ENCODE measurements at places on chromosomes 11 and 22.

DNA sequence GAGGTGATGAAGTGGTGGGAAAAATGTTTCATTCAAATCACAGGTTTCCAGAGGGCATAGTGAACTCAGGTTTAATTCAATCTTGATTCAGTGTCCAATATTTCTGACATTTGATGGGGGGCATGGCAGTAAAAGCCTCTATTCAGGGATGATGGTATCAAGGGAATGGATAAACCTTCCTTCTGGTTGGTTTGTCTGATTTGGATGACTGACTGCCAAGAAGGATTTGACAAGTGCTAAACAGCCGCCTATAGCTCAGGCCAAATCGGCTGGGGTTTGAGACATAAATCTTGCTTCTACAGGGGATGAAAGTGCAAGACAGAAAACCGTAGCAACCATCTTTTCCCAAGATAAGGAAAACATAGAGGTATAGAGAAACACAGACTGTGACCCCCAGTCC lies 121.8 kb upstream of the C11orf87 start:
- DNase-seq = no peak

DNA sequence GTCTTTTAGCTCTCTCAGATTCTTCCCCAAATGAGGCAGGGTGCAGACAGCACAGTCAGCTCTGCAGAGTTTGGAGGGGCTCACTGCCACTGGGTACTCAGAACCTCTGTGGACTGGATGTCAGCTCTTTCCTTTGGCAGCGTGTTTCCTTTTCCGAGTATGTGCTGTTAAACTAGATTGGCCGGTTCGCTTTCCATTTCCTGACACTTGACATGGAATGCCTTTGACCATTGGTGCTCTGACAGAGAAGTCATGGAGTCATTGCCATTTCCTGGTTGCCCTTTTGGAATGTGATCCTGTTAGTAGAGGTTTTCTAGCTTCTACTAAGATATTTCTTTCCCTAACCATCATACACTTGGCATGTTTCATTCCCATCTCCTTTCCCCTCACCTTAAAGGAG lies 86.7 kb downstream of the SWAP70 start:
- no peak for DNase-seq

- no peak for DNase-seq
These were observed 5.0 kb upstream of the OR52H1 start for GRCh38 chr11:5553343-5553742.

DNA sequence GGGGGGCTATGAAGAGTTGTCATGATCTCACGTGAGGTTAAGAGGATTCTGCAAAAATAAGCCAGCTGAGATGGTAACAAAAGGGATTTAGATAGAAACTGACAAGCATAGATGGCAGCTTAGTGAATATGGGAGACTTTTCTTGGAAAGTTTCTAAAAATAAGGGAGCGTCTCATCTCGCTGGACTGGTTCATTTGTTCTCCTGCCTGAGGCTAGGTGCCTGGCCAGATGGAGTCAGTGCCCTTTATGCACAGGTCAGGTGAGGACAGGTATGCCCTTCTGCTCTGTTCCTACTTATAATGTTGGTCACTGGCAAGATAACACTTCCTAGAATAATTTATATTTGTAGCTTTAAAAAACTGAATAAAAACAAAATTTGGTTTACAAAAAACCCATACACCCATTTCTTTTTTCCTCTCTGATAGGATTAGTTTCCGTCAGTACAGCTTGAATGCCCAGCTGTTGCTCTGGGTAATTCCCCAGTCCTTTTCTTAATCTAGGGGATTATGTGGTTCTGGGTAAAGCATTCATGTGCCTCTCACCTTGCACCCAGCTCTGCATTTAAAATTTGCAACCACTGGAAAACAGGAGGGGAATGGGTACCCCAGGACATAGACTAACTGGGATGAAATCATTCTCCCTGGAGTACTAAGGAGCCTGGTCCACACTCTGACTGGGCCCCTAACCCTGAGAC lies 90.0 kb downstream of the AMOTL1 start:
- no peak for DNase-seq
